ENCODE measurements at places on chromosomes 7 and 10.

DNA sequence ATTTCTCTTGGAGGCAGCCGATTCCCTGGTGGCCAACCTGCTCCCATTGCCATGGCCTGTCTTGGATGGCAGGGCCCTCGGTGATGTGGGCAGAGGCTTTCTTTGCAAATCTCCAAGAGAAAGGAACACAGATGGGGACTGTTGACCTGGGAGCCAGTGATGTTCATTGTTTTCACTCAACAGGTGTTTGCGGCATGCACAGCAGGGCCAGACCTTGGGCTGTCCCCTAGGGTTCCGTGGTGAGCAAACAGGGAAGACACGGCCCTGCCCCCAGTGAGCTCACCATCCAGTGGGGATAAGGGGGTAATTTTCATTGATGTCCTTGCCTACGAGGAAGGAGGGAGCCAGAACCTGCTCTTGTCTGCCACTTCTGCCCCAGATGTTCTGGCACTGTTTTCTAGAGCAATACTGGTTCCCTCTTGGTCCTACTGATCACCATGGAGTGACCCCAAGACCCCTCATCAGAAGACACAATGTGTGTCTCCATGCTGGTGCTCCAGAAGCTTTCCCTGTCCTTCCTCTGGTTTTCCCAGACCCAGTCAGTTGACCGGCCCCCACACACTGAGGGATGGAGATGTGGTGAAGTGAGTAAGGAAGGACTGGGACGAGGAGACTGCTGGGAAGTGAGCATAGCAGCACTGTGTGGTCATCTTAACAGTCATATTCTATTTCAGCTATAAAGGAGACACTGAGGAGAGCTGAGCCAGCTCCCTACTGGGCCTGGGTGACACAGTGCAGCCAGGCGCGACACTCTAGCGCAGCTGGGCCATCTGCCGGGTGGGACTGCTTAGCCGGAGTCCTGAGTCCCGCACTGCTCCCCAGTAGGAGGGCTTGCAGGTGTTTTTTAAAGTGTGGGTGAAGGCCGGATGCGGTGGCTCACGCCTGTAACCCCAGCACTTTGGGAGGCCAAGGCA, 20.4 kb upstream of the FIGNL1 start:
- no peak for DNase-seq

DNA sequence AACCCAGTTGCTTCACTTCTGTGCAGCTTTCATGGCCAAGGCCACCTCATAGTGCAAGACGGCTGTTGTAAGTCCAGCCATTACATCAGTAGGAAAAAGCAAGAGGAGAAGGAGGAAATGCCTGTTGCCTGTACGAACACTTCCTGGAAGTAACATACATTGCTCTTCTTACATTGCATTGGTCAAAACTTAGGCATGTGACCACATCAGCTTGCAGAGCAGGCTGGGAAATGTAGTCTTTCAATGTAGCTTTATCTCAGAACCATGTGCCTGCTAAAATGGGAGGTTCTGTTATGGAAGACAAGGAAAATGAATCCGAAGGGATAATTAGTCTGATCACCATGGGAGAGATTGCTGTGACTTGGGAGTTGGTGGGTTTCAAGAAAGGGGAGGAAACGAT, 4.3 kb downstream of the SLC29A3 start:
- no peak for DNase-seq

GRCh38 chr7:113649556-113649955, 269.3 kb downstream of the PPP1R3A start:
- DNase-seq, result no peak

DNA sequence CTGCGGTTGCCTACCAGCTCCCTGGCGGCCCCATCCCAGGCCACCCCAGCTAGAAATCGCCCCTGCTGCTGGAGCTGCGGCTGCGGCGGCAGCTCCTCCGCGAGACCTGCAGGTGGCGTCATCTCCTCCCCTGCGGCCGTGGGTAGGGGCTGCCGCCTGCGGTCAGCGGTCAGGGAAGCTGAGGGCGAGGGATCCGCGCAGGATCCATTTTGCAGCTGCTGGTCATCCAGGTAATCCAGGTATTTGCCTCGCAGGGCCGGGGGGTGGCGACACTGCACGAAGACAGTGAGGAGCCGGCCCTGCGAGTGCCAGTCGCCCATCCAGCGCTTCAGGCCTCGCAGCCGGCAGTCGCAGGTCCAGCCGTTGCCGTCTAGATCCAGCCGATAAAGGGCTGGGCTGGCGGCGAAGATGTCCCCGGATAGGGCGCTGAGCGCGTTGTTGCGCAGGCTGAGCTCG, 1.5 kb downstream of the TRIL start:
- no peak for DNase-seq
